Activated CD4-positive, alpha-beta T cell treated with anti-CD3 and anti-CD28 coated beads, Interleukin-2, amount 10 ng/mL, durations not matched to agents 24 days and 14 days (primary cell): ENCODE measurements at places on chromosomes 1 and 21.

GRCh38 chr1:213397638-213398037 is 346.6 kb downstream of the RPS6KC1 start:
- DNase-seq: no peak

DNA sequence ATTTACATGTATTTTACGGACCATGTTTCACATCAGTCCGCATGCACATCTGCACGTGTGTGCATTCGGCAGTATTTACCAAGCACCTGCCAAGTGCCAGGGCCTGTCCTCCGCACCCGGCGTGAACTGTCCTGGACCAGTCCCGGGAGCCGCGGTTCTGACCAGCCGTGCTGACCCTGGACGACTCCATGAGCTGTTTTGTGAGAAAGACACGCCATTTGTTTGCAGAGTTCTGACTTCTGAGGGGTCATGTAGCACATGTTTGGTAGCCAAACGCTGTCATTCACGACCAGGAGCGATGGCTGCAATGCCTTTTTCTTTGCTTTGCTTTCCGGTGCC is 3.3 kb upstream of the OLIG2 start:
- DNase-seq: no peak

- DNase-seq: peak; percentile 41
Measured at GRCh38 chr21:46082963-46083790, 14.7 kb upstream of the COL6A2 start.

- peak; percentile 88 for DNase-seq
Measured at GRCh38 chr1:234065794-234066447, 161.4 kb downstream of the SLC35F3 start.

DNA sequence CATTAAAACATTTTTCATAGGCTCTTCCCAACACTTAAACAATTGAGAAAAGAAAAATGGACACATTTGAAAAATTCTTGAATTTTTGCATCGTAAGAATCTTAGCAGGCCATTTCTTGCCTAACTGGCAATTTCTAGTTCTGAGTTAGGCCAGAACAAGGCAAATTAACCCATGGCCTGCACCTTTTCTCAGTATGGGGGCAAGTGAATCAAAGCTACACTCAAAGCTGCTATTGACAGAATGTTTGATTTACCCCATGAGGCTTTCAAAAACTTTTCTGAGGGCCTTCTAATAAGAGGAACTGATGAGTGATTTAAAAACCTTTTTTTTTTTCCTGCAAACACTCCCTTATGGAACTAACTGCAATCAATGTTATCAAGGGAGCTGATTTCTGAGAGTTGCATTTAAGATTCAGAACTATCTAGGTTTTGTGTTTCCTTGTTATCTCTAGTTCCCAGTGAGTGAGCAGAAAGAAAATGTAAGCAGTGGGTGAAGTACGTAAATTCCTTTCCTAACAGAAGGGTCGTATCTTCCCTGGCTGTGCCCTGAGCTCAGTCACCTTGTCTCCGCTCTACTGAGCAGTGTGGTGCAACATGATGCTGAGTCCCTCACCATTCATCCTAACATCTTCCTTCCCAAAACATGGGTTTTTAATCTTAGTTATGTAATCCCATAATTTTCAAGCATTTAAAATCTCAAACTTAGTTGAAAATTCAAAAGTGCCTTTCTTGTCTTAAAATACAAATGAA is 353.7 kb downstream of the DPYD start:
- DNase-seq: no peak

DNA sequence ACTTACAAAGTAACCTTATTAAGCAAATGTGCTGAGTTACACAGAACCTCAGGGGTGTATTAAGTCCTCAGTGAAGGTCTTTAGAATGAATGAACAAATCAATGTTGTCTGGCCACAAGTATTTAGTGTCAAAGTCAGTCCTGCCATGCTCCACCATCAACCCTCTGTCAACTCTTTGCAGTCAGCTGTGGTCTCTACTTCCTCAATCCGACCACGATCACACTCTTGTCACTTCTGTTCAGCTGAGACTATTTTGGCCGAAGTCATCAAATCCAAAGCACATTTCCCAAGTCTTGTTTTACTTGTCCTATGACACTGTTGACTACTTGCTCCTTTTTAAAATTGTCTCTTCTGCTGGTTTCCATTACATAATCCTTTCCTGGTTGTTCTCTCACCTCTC is 173.5 kb downstream of the ST6GALNAC5 start:
- DNase-seq: no peak

DNA sequence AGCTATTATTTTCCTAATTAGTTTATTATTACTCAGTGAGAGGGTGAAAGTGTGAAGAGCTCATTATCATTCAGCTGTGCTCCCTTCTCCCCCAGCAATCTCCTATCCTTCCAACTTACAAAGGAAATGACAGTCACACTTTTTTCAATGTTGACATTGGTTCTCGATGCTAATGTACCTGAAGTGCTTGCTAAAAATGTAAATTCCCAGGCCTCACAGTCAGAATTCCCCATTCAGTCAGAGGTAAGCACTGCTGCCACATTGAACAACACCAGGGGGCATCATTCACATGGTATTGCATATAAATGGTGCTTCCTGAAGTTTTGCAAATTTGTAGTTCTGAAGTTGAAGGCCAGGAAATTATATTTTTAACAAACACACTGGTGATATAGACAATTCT is 132.7 kb upstream of the FOXD3 start:
- DNase-seq: peak; percentile 24

GRCh38 chr21:39451332-39452206 is at the start of gene SH3BGR:
Gene SH3BGR, plus strand, starts transcription at chr21:39451970. Its CDS starts 127 bp downstream, at chr21:39452097.
- peak; percentile 45 for DNase-seq

- no peak for DNase-seq
Measured at GRCh38 chr1:18230840-18231239, 123.2 kb downstream of the IGSF21 start.

DNA sequence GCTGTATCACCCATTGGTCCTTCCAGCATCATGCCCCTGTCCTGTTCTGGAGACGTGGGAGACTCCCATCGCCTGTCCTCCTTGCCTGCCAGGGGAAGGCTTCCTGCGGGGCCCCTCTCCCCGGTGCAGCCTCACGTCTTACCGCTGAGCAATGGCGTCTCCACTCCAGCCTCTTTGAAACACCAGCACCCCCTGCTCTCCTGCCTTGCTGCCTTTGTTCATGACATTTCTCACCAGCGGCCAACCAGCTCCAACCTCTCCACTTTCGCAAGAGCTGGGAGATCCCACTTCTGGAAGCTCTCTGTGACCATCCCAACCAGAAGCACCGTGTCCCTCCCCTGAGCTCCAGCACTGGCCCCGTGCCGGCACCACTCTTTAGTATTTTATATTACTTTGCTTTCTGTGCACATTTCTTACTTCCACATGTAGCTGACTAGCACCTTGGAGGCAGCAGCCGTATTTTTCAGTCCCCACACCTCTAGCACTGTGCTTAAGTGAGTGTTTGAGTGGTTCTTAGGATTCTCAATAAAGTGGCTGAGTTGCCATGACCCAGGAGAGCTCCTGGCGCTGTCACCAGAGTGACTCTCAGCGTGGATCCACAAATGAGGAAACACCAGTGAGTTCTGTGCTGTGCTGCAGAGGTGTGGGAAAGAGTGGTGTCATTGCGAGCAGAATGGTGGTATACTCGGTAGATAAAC is 83.5 kb downstream of the ATP5PO start:
- no peak for DNase-seq

GRCh38 chr1:88867743-88868521 is 23.4 kb downstream of the GTF2B start:
- DNase-seq: no peak

GRCh38 chr1:222275729-222276465 is 272.0 kb downstream of the HHIPL2 start:
- no peak for DNase-seq

- no peak for DNase-seq
Measured at GRCh38 chr1:76921590-76921989, 54.3 kb downstream of the ST6GALNAC5 start.
